ENCODE measurements at places on chromosomes 5 and 9. TPM values are rescaled to one million over a fixed set of nuclear protein-coding genes. Genes with fewer than 3 reads are reported as not detected.

Gene PCDHGC4
- 7.6 TPM for total RNA-seq

DNA sequence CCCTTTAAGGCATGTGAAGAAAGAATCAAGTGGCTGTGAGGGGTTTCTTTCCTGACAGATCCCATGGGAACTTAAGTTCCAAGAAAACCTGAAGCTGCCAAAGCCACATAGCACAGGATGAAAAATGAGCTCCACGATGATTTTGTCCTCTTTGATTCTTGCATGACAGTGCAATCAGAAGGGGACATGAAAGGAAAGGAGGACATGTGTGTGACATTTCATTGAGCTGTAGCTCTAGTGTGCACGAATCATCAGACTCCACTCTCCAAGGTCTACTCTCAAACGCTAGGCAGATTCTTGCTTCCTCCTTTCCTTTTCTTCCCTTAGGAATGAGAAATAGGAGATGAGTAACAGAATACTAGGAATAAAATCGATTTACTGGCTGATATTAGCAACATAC, 142.0 kb downstream of the ZNF608 start:
- DNase-seq: no peak

- no peak for DNase-seq
Measured at GRCh38 chr9:12956805-12957204, 182.0 kb downstream of the LURAP1L start.

DNA sequence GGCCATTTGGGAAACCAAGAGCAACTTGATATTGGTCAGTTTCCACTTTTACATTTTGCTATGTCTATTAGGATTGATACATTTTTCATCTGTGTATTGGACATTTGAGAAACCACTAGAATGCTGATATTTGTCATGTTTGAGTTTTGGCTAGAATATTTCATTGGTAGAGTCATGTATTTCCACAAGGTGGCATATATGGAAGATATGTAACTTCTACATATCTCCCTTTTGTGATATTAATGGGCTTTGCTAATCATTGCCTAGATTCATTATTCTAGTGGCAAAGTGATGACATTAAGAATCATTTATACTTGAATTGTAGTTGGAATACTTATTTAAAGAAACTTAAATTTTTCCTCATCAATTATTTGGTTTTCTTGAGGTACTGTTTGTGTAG, 692.9 kb upstream of the EDIL3 start:
- DNase-seq: no peak

Data from uterus (tissue), 4 donors.